GM12878 (cell line): ENCODE measurements at places on chromosomes 3 and 15. TPM values are rescaled to one million over a fixed set of nuclear protein-coding genes. Genes with fewer than 3 reads are reported as not detected.

DNA sequence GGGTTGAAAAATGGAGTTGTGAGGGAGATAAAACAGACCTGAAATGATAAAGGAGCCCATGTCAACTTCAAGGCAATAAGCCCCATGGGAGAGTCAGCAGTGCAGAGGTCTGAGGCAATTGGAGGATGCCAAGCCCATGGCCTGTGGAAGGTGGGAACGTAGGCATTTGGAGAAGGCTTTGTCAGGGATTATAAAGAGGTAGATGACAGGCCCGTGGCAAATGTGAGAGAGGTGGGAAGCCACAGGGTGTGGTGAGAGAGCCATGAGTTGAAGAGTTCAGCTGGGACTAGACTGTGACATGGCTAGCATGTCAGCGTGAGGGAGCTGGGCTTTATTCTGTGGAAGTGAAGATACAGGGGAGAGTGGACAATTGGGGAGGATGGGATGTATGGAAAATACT lies 35.4 kb downstream of the MFSD1 start:
- no peak for DNase-seq

DNA sequence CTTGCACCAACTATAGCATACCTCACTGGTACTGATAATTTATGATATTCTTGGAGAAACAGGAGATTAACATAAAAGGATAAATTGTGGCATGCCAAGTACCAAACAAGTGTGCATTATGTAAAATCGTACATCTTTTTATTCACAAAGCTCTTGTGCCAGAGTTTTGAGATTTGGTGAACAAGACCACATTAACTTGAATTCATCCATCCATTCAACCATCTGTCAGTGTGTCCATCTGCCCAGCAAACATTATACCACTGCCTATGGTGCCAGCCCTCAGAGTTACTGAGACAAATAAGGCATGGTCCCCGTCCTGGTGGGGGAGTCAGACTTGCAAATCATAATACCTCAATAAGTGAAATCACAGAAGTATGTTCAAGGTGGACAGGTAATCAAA lies 17.0 kb upstream of the NEO1 start:
- DNase-seq: no peak

DNA sequence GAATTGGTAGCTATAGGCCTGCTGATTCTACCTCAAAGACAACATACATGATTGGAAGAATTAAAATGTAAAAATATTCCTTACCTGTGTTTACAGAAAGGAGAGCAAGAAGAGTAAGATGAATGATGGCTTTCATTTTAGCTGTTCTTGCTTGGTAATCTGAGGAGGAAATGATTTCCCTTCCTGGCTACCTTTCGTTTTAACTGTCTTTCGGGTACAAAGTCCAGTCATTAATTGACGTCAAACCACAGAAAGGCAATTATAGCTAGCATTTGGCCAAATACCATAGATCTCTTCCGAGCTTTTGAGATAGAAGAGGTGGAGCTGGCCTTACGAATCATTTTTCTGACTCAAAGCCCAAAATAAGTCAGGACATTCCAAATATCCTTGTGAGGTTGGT lies at the start of gene MUC13:
Gene MUC13 (minus strand): TSS at position 175 of the 400 bp plus-strand sequence. CDS start 39 bp downstream, at position 136.
- DNase-seq: no peak

- DNase-seq: peak; percentile 46
These were observed 68.4 kb downstream of the CRTC3 start for GRCh38 chr15:90598031-90598577.

GRCh38 chr3:52238193-52238760 lies 681 bp downstream of the TWF2 start:
- no peak for DNase-seq

DNA sequence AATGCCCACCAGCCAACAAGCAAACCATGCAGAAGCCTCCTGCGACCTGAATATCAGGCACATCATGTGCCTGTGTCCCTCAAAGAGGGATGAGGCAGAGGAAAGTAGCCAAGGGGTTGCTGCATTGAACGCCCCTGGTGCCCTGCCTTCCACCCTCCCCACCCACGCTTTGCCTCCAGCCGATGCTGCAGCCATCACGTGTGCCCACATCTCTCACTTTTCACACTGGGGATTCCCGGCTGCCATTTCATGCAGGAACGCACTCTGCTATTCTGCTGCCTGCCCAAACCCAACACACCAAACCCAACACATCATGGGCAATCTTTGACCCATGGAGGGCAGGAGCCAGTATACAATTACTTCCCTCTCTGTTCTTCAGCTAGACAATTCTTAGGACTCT lies 462.2 kb upstream of the PROK2 start:
- DNase-seq: no peak

DNA sequence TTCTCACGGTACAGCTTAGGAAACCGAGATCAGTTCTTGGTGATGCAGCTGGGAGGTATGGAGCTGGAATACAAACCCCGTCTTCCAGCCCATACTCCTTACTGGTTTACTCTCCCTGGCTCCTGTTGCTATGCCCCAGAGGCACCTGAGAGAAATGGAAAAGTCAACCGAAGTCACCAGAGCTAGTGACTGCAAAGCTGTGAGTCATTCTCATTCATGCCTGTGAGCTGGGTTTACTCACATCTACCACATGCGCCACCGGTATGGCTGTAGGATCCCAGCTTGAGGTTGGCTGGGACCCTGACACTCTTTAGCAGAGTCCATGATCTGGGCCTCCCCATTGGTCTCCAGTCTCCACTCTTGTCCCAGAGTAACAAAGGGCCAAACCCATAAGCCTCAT lies 111.5 kb upstream of the ETV5 start:
- DNase-seq: no peak

- no peak for DNase-seq
These were observed 6.9 kb upstream of the TBC1D2B start for GRCh38 chr15:78084449-78084750.

- no peak for DNase-seq
These were observed 293.0 kb upstream of the TRIM42 start for GRCh38 chr3:140384876-140385275.

- DNase-seq: no peak
These were observed 92.6 kb upstream of the ZBTB20 start for GRCh38 chr3:115239717-115240116.

GRCh38 chr3:40128166-40128565 lies 181.3 kb upstream of the EIF1B start:
- no peak for DNase-seq

DNA sequence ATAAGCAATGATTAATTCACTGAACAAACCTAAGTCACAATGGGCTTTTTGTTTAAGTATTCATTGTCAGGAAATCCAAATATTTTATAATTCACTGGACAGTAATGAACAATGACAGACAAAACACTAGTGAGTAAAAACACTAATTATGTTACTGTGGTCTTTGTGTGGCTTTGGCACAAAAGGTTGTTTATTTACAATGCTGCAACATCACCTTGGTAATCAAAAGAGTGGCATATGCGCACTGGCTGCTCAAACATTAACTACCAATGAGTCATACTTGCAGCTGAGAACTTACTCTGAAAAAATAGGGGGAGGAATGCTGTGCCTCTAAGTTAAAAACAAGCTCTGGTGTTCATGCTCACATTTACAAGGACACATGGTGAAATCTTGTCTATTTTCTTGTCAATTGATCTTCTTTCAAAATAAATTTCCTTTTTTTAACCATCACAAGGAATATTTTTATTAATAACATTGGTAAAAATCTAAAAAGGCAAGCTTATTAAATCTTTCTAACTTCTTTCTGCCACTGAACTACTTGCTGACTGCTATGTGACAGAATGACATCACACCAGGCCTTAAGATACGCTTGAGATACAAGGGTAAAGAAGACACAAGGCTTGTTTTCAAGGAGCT lies 85.2 kb upstream of the PPIB start:
- DNase-seq: peak; percentile 75

GRCh38 chr3:69413551-69414207 lies 27.8 kb upstream of the FRMD4B start:
- DNase-seq: no peak

DNA sequence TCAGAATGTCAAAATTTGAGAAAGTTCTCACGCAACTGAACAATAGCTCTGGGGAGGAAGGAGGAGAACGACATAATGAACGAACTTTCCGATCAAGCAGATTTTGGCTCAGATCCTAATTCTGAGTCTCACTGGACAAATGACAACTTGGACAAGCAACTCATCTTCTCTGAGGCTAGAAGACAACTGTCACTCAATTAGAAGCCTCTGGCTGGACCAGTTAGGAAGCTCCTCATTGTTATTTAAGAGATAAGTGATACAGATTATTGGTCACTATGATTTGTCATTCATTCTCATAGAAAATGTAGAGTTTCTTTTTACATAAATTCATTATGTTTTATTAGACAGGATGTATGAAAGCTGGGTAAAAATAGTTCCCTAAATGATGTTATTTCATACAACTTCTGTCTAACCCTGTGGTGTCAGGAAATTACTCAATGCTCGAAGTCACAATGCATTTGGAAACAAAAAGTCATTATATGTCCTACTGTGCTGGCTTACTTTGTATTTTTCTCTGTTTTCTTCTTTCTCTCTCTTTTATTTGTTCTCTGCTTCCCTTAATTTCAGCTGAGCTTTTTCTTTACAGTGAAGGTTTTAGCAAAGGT lies 11.0 kb upstream of the C3orf49 start:
- DNase-seq: no peak

DNA sequence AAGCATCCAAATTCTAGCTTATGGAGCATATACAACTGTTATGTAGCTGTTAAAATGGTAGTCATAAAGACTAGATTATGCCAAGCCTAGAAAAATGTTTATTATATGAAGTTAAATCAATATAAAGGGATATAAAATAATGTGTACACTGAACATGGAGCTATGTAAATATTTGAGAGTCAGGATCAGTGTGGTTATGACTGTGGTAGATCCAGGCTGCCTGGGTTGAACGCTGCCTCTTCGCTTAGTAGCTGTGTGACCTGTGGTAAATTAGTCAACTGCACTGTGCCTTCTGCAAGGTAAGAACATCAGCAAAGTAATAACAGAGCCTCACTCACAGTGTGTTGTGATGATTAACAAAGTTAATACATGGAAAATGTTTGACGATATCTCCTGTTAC lies 212.2 kb downstream of the RBMS3 start:
- DNase-seq: no peak

GRCh38 chr3:194120789-194121770 lies 14.9 kb upstream of the HES1 start:
- no peak for DNase-seq

GRCh38 chr15:91857772-91858171 lies 4.3 kb downstream of the SLCO3A1 start:
- peak; percentile 74 for DNase-seq

- no peak for DNase-seq
These were observed 95.5 kb upstream of the UBE3A start for GRCh38 chr15:25534293-25534692.

DNA sequence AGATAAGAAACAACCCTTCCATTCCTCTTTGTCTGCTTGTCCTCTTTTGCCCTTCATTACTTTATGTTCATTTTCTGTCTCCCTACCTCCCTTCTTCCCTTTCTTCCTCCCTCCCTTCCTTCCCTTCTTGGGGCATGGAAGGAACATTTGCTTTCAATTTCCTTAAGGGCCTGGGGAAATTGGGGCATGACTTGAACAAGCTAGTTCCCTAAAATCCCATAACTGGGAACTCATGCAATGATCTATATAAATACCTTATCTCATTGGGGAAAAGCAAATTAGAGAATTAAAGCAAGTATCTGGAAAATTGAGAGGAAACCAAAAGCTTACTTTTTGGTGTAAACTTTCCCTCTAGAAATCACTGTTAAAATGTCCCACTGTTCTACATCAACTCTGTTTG lies 35.7 kb downstream of the BOC start:
- DNase-seq: no peak

DNA sequence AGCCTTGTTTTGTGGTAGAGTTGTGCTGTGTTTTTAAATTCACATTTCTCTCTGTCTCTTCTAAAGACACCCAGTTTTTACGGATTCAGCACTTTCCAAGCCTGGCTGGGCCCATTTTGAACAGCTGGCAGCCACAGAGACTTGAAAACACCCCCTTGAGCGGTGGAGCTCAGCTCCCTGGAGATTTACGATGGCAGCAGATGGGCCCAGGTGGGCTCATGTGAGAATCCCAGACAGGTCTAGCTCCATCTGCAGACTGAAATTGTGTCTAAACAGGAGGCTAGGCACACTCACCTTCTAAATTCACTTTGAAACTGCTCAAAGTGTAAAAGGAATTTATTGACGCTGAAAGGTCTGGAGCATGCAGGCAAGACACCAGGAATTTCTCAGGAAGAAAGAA lies 232.0 kb upstream of the HES1 start:
- no peak for DNase-seq

DNA sequence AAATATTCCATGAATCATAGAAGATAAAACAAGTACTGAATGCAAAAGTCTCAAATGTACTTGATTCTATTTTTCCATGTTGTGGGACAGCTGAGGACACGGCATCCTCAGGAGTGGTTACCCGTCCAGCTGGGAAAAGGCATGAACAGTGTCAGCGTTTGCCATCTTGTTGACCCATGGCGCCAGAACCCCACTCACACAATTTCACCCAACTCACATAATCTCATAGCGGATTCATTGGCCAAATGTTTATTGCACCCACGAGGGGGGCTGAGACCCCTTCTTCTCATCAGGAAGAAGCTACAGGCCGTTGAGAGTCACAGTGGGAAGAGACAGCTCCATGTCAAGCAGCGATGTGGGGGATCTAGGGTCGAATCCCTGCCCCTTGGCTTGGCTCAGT lies 72.9 kb downstream of the OCA2 start:
- DNase-seq: no peak

The WNT7A gene
- total RNA-seq: 0.08 TPM in 1 of 2 replicates, not detected in the other

The ITIH1 gene
- 0.16 and 0.33 TPM in 2 replicates for total RNA-seq

The SELENOT gene
- total RNA-seq: 111 and 113 TPM in 2 replicates

The WDR72 gene
- 0.03 TPM in 1 of 2 replicates, not detected in the other for total RNA-seq

The LRRIQ4 gene
- 0.15 and 0.21 TPM in 2 replicates for total RNA-seq

The PFKFB4 gene
- total RNA-seq: 8.0 and 9.8 TPM in 2 replicates

The SPINT1 gene
- 26.6 and 28.6 TPM in 2 replicates for total RNA-seq

The MYLK gene
- total RNA-seq: 0.90 and 1.6 TPM in 2 replicates

The CRYGS gene
- 1.7 and 2.1 TPM in 2 replicates for total RNA-seq

The NOX5 gene
- total RNA-seq: not detected in 2 replicates

The IGSF10 gene
- 0.03 and 0.05 TPM in 2 replicates for total RNA-seq

The MUC4 gene
- total RNA-seq: 0.46 and 0.51 TPM in 2 replicates

The ACKR2 gene
- total RNA-seq: 0.36 and 0.82 TPM in 2 replicates

The SATB1 gene
- total RNA-seq: 0.37 and 0.72 TPM in 2 replicates

The SH3BP5 gene
- total RNA-seq: 60.5 and 64.6 TPM in 2 replicates

The TMEM158 gene
- total RNA-seq: not detected in 2 replicates

The USP3 gene
- 64.5 and 65.1 TPM in 2 replicates for total RNA-seq

The PAQR5 gene
- not detected in 2 replicates for total RNA-seq
